ENCODE measurements at places on chromosomes 3 and 15. TPM values are rescaled to one million over a fixed set of nuclear protein-coding genes. Genes with fewer than 3 reads are reported as not detected.

The GP5 gene
- 0.25 TPM for polyA plus RNA-seq

The TMIE gene
- 0.32 TPM for polyA plus RNA-seq

The KLF15 gene
- 31.3 TPM for polyA plus RNA-seq

The ANKUB1 gene
- polyA plus RNA-seq, result 1.3 TPM

Measured in lung (tissue), 17 donors.